ENCODE measurements at places on chromosomes 1 and 21.

DNA sequence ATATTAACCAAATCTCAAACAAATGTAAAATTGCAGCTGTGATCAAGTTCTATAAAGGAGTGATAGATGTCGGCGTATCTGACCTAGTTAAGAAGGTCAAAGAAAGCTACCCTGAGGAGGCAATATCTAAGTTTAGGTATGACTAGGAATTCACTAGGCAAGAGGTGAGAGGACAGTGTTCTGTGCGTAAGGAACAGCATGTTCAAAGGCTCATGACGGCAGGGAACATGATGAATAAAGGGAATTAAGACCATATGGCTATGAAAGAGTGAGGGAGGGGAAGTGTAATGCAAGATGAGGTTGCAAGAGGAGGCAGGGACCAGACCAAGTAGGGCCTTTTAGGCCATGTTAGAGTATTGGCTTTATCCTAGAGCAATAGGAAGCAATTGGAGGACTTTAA lies 8.6 kb downstream of the LIX1L start:
- no peak for DNase-seq

- DNase-seq: peak; percentile 100
Measured at GRCh38 chr1:155227261-155228095, 19.0 kb downstream of the MTX1 start.

DNA sequence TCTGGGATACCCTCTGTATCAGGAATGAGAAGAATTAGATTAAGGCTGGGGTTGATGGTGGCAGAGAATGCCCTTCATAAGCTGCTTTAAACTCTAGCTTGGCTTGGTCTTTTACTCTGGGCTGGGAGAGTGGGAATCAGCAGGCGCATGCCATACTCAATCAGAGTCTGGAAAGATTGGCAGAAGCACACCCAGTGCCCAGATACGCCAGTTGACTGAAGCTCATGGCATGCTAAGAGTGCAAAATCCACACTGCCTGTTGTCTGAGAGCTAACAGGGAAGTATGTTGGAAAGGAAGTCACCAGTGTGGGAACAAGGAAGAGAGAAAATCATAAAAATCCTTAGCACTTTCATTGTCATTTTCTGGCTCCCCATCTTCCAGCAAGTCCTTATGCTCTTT lies 53.0 kb downstream of the HMCN1 start:
- no peak for DNase-seq

DNA sequence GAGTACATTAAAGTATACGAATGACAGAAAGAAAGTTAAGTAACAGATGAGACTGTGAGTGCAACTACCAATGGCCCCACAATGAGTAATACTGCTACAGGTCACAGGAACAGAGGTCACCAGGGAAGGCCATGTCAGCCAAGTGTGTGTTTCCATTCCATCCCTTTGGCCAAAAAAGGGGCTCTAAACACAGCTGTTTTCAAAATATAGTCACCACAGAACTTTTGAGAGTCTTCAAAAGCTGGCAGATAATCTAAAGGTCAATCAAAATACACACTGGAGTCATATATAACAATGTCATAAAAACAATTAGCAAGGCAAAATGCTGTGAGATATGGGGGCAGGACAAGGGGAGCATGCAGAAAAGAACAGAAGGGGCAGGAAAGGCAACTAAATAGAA lies 10.2 kb downstream of the USP24 start:
- no peak for DNase-seq

DNA sequence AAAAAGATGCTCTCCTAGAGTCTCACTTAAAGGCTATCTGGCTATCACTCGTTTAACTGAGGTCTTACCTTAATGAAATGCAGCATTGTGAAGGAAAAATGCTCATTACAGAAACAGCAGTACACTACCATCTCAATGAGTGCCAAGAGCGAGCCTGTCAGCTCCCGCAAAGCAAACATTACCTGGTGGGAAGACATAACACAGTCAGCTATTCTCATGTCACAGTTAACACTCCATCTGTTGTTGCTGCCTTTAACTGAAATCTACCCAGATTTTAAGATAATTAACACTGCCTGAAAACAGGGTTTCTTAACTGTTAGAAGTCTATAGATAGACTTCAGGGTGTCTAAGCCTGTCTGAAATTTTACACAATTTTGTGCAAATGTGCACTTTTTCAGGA lies 39.1 kb downstream of the PCSK9 start:
- DNase-seq: no peak

Data from tibial artery (tissue), 4 donors.